Cardiac ventricle fibroblast (primary cell): ENCODE measurements at places on chromosomes 2 and 18. TPM values are rescaled to one million over a fixed set of nuclear protein-coding genes. Genes with fewer than 3 reads are reported as not detected.

PTGR3 gene
- 12.2 and 18.5 TPM in 2 replicates for total RNA-seq

RFTN2 gene
- total RNA-seq = 16.2 and 18.1 TPM in 2 replicates

EFR3B gene
- total RNA-seq = 0.24 and 0.50 TPM in 2 replicates

LAMA1 gene
- 16.5 and 21.8 TPM in 2 replicates for total RNA-seq
